ENCODE measurements at places on chromosomes 13 and 19. TPM values are rescaled to one million over a fixed set of nuclear protein-coding genes. Genes with fewer than 3 reads are reported as not detected.

Gene HPN
- not detected for total RNA-seq

Gene RB1
- total RNA-seq, result 14.3 TPM

Gene FUT2
- not detected for total RNA-seq

Gene FFAR2
- not detected for total RNA-seq

Gene IZUMO4
- 1.0 TPM for total RNA-seq

Gene MATK
- not detected for total RNA-seq

Gene ZNF835
- total RNA-seq, result not detected

Measured in PC-3 (cell line).